ENCODE measurements at places on chromosomes 12 and 14.

DNA sequence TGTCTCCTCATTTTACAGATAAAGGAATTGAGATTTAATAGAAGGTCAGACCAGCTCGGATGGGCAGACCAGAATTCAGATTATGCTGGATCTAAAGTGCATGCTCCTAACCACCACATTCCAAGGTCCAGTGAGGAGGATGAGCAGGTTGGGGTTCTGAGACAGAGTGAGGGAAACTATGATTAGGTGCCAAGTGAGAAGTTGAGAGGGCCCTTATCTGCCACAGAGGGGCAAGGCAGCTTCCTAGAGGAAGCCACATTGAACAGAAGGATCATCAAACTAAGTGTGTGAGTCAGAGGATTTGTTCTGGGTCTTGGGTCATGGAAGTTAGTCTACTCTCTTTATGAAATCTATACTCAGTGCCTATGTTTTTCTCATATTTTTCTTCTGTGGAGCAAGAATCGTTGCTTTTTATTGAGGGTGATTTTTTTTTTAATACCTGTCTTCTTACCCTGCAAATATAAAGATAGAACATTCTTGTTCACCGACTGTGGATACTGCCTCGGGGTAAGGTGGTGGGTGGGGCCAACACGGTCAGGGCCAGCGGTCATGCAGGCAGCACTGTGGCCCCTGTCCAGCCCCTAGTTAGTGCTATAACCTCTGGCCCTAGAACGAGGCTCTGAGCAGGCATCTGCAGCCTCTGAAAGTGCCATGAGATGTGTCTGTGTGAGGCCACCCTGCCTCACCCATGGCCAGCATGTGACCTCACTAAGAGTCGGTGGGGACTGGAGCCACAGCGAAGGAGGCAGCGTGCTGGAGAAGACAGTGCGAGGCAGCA lies 55.6 kb upstream of the PTHLH start:
- DNase-seq, result no peak

- no peak for DNase-seq
Observed at GRCh38 chr14:56989359-56989758, 179.1 kb upstream of the OTX2 start.

- DNase-seq, result no peak
Observed at GRCh38 chr12:119783787-119784186, 93.3 kb downstream of the CIT start.

DNA sequence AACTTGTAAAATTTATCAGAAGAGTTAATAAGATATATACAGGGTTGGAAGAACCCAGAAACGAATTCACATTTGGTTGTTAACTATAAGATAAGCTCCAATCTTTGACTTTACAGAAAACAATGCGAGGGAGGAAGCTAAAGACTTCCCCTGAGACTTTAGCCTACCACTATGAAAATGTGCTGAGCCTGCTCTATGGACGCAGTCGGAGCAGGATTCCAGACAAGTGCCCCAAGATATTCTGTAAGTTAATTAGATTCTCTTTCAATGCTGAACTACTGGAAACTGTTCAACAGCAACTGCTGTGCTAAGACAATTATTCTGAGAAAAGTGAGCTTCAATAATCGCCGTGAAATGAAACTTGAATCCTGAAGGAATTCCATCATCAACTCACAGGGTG lies 8.3 kb upstream of the LRRC10 start:
- no peak for DNase-seq

DNA sequence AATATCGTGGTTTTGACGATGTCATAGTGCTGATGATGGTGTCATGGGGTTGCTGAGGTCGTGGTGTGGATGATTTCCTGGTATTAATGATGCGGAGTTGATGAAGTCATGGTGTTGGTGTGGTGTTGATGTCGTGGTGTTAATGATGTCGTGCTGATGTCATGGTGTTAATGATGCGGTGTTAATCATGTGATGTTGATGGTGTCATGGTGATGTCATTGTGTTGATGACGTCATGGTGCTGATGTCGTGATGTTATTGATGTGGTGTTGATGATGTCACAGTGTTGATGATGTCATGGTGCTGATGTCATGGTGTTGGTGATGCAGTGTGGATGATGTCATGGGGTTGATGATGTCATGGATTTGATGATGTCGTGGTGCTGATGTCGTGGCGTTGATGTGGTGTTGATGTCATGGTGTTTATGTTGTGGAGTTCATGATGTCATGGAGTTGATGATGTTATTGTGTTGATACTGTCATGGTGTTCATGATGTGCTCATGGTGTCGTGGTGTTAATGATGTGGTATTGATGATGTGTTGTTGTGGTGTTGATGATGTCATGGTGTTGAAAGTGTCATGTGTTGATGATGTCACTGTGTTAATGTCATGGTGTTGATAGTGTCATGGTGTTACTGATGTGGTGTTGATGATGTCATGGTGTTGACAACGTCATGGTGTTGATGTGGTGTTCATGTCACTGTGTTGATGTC lies 48.5 kb upstream of the RIMBP2 start:
- peak; percentile 48 for DNase-seq

DNA sequence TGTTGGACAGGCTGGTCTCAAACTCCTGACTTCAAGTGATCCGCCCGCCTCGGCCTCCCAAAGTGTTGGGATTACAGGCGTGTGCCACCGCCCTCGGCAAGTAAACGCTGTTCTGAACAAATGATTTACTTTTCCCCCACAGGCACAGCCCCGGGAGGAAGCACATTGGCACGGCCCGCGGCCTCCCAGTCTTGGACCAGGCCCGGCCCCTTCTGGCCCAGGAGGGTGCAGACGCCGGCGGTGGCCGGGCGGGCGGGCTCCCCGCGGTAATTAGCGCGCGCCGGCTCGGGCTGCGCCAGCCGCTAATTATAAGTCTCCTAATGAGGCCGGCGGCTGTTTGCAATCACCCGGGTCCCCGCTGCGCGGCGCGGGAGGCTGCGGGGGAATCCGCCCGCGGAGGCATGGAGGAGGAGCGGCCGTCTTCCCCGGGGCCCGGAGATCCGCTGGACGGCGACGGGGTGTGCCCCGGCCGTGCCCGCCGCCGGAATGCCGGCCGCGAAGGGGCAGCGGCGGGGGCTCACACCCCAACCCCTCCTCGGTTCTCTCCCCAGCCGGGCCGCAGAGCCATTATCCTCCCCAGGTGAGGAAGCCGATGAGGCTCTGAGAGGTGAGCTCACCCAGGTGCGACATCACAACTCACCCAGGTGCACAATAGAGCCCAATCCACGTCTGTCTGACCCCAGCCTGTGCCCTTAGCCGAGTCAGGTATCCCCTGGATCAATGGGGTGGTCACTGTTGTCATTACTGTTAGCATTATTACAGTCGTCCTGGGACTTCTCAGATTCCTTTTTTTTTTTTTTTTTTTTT lies 3.3 kb upstream of the POP5 start:
- DNase-seq, result no peak

DNA sequence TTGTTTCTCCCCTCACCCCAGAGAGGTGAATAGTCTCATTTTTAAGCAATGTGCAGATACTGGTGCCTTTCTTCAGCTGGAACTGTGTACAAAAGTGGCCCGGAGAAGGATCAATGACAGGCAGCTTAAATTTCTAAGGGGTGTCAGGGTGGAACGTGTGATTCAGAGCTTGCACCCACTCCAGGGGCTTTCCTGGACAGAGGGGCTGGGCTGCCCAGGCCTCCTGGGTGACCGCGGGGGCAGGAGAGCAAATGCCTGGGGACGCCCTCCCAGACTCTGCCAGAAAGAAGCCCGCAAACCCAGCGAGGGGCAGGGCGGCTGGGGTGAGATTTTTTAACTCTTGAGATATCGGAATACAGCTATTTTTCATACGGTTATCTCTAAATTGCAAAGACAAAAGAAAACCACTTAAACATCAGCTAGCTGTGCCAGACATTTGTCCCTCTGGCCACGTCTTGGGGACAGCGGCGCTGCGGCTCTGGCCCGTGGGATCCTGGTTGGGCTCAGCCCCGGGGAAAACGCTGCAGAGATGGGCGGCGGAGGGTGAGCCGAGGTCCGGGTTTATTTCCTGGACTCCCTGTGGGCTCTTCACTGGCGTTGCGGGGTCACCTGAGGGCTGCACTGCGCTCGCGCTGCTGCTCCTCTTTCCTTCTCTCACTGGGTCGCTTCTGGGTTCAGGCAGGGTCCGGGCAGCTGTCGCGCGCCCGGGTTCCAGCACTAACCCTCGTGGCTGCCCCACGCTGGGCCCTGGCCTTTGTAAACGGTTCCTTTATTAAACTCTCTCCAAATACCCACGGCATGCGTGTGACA lies 35.8 kb downstream of the NFKBIA start:
- no peak for DNase-seq

DNA sequence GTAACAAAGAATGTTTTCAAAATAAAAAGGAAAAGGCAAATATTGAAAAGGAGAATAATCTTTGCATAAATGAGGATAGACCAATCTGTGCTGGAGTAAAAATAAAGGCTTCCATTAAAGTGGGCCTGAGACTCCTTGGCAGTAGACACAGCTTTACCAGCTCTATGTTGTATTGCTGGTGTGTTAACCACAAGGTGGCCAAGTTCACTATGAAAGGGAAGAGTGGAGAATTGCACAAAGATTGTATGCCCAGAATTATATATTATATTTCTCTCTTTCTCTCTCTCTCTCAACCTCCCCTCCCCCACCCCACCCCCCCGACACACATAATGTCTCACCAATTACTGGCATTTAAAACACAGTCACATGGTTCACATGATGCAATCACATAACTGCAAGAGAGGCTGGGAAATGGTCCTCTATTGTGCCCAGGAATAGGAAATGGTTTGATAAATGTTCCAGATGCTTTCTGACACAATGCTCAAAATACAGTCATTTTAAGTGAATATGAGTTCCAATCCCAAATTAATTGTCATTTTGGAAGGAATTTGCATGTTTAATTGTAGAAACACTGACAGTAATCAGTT lies 222.6 kb upstream of the SYT1 start:
- no peak for DNase-seq

DNA sequence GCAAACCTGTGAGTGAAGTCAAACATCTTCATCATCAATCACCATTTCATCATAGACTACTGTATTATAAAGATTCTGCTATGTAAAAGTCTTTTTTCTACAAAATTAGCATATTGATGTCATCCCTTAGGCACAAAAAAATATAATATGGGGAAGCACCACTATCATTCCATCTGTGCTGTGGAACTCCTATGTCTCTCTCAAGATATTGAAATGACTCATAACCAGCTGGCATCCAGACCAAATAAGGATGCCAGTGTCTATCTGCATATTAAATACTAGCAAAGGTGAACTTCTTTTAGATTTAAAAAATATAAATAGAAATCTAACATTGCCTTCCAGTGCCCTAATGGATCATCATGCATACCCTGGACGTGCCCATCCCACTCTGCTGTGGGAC lies 17.9 kb upstream of the DCAF5 start:
- peak; percentile 66 for DNase-seq

GRCh38 chr14:61531465-61532122 lies 163.7 kb upstream of the HIF1A start:
- DNase-seq, result no peak

DNA sequence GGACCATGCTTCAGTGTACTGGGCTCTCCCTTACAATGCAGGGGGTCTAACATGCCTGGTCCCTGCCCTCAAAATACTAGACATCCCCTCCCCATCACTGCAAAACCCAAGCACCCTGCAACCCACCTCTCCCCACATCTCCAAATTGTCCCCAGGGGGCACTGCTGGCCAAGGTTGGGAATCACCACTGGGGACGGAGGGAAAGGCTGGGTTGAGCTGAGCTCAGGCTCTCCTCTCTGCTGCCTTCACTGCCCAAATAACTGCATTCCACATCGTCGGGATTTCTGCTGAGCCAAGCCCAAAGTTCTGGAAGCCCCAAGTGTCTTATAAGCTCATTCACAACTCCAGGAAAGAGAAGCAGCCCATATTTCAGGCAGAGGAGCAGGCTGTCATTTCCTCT lies 69.6 kb downstream of the NT5DC3 start:
- DNase-seq, result peak; percentile 26

- no peak for DNase-seq
Observed at GRCh38 chr12:114670291-114670980, 13.5 kb downstream of the TBX3 start.

DNA sequence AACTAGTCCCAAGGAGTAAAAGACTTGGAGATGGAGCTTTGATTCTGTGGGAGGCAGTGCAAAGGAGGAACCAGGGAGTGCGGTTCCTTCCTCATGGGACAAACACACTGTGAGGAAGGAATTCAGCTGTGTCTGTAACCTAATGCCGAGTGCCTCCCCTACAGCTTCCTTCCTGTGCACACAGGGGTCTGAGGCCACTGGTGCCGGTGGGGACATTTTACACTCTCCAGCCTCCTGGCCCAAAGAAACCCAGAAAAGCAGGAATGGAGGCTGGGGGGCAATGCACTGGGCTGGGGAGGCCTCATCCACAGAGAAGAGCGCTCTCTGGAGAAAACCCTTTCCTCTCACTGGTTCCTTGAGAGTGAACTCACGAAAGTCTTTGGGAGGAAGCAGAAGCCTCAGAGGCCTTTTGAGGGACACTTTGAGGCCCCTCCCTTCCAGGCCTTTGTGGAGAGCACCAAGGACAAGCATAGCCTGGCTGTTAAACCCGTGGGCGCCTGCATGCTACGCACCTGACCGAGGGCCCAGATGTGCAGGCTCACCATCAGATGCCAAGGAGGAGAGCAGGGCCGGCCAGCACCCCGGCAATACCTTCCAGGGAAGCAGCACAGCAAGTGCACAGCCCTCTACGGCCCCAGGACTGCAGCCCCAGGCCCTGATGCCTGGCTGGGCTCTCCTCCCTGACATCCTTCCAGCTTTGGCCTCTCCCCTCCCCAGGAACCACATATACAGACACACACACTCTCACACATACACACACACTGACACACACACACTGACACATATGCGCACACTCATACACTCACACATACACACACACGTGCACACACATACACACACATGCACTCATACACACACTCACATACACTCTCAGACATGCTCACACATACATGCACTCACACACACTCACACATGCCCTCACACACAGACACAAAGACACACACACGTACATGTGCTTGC lies 52.0 kb downstream of the NFKBIA start:
- no peak for DNase-seq

GRCh38 chr14:105093431-105094192 lies 28.4 kb upstream of the GPR132 start:
- DNase-seq, result peak; percentile 36

DNA sequence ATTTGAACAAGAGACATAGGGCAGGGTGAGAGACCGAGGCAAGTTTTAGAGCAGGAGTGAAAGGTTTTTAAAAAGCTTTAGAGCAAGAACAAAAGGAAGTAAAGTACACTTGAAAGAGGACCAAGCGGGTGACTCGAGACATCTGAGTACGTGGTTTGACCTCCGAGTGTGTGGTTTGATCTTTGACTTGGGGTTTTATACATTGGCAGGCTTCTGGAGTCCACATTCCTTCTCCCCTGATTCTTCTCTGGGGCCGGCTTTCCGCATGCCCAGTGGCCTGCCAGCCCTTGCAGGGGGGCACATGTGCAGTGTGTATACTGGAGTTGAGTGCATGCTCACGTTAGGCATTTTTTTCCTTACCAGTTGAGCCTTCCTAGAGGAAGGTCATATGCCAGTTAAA lies 96.3 kb downstream of the SLC15A4 start:
- no peak for DNase-seq

- DNase-seq, result no peak
Observed at GRCh38 chr12:108609537-108610335, 11.9 kb upstream of the TMEM119 start.

Data from COLO829 (cell line).